ENCODE measurements at places on chromosomes 2 and 18. TPM values are rescaled to one million over a fixed set of nuclear protein-coding genes. Genes with fewer than 3 reads are reported as not detected.

GRCh38 chr2:67650291-67651133 lies 253.4 kb downstream of the ETAA1 start:
- DNase-seq, result no peak

Gene NDC80
- 12.0 TPM for total RNA-seq

Gene DYSF
- total RNA-seq, result 3.0 TPM

GRCh38 chr2:200451511-200451910 lies 58.4 kb downstream of the KCTD18 start:
- DNase-seq, result no peak

Gene FAM117B
- 15.6 TPM for total RNA-seq

Gene AGFG1
- 71.6 TPM for total RNA-seq

Gene B3GNT7
- 4.6 TPM for total RNA-seq

GRCh38 chr2:120952318-120952717 lies 216.7 kb downstream of the GLI2 start:
- DNase-seq, result no peak

Gene STK16
- total RNA-seq, result 27.4 TPM

- DNase-seq, result no peak
Measured at GRCh38 chr18:70276416-70277191, 12.2 kb upstream of the SOCS6 start.

Gene LCT
- under 0.01 TPM for total RNA-seq

DNA sequence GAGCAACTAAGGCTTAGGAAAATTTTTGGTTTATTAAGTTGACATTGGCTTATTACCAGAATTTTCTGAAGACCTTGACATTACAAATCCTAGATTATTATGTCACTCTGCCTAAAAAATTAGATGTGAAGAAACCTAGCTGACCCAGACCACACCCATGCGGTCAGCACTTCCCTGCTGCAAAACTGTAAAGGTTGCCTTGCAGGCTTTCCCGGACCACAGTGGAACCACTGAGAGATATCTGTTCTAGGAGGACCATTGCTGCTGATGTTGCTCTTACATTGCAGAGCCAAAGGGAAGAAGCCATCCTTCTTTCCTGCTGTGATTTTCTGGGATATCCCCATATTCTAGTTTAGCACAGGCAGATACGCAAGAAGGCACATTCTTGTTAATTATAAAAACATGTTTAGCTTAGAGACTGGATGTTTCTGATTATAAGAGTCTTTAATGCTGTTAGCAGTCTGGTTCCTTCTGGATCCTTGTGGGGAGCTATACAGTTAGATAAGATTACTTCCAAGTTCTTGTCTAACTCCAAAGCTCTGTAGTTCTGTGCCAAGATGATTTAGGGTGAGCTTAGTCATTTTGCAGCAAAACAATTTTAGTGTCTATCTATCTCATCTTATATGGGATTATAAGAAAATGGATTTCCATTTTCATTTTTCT lies 70.2 kb downstream of the AOX1 start:
- no peak for DNase-seq

DNA sequence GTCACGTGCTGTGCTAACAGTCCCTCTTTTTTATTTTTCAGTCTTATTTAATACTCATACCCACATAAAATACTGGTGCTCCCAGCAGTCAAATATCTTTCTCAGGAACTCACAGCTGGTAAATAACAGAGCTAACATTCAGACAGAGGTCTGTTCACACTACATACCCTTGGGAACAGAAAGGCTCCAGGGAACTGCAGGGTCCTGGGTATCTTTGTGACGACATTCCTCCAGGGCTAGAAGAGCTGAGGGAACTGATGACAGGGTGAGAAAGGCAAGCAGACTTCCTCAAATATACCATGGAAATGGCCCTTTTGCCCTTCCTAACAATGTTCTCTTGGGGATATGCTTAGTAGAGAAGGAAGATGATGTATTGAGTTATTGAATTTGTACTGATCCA lies 19.3 kb downstream of the PDE6D start:
- DNase-seq, result no peak

- DNase-seq, result no peak
Measured at GRCh38 chr18:47772374-47773248, 157.8 kb downstream of the SMAD2 start.

Gene CD8B2
- not detected for total RNA-seq

- no peak for DNase-seq
Measured at GRCh38 chr2:43714164-43714563, 37.9 kb upstream of the C1GALT1C1L start.

GRCh38 chr2:70732766-70733645 lies 35.0 kb downstream of the ADD2 start:
- no peak for DNase-seq

Gene WDSUB1
- total RNA-seq, result 7.1 TPM

- DNase-seq, result no peak
Measured at GRCh38 chr2:26712486-26713465, 20.3 kb downstream of the KCNK3 start.

GRCh38 chr18:52345428-52345827 lies 5.4 kb downstream of the DCC start:
- DNase-seq, result no peak

DNA sequence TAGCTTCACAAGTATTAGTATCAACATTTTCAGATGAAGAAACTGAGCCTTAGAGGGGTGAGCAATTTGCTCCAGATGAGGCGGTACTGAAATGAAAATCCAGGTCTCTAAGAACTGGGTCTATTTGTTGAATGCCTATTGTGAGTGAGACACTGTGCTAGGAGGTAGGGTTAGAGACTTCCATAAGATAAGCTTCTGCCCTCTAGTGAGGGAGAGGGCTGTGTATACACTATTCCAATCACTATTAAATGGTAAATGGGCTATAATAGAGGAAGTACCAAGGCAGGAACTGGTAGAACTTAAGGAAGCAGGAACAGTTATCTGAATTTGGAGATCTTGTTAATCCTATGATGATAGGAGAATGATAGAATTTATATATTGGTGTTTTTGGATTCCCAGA lies 23.6 kb upstream of the GLS start:
- DNase-seq, result no peak

DNA sequence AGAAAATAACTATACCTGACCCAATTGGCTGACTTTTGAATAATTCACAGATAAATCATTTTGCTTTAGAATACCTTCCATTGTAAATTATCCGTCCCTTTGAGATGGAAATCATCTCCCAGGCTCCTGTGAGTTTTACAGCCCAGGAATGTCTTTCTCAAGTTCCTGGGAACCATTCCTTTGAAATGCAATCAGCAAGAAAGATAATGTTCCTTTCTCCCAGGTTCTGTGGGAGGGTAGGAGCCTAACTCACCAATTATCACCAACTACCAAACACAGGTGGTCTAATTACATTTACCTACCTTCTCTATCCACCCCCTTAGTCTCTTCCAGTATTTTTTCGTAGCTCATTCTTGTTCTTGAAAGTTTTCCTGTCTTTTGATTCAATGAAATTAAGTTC lies 1016.0 kb downstream of the SOCS6 start:
- DNase-seq, result no peak

DNA sequence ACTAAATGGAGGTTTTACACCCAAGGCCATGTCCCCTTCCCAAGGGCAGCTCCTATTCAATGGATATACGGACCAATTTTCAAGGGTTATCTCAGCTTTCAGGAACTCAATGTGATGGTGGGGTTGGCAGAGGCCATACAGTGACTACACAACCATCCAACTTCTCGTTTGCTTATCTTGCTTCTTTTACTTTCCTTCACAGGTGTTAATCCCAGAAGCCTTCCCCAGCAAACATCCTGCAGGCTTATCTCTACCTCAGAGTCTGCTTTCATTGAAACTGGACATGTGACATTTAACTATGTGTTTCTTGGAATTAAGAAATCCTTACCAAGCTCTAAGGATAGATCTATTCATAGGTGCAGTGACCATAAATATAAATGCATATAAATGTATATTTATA lies 443.8 kb upstream of the CDH20 start:
- DNase-seq, result no peak

DNA sequence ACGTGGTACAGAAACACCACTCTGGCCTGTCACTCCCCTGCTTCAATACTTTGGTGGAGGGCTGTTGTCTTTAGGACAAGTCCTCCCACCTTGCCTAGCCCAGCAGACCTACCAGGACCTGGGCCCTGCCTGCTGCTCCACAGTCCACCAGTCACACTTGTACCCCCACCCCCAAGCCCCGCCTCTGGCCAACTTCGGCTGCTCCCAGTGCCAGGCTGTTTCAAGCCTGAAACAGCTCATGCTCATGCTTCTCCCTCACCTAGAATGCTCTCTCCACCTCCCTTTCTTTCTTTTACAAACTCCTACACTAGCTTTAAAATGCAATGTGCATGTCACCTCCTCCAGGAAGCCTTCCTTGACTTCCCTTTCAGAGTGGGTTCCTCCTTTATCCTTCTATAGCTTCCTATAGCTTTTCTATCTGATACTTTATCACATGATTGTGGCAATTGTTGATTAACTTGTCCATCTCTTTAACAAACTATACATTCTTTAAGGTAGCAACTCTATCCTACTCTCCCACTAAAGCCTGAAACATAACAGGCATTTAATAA lies 4.8 kb upstream of the OXER1 start:
- DNase-seq, result no peak

Measured in esophagus squamous epithelium (tissue), 5 donors.